A549 (cell line): ENCODE measurements at places on chromosomes 3 and 15. TPM values are rescaled to one million over a fixed set of nuclear protein-coding genes. Genes with fewer than 3 reads are reported as not detected.

- no peak for DNase-seq
These were observed 7.2 kb downstream of the CCDC80 start for GRCh38 chr3:112633757-112634156.

DNA sequence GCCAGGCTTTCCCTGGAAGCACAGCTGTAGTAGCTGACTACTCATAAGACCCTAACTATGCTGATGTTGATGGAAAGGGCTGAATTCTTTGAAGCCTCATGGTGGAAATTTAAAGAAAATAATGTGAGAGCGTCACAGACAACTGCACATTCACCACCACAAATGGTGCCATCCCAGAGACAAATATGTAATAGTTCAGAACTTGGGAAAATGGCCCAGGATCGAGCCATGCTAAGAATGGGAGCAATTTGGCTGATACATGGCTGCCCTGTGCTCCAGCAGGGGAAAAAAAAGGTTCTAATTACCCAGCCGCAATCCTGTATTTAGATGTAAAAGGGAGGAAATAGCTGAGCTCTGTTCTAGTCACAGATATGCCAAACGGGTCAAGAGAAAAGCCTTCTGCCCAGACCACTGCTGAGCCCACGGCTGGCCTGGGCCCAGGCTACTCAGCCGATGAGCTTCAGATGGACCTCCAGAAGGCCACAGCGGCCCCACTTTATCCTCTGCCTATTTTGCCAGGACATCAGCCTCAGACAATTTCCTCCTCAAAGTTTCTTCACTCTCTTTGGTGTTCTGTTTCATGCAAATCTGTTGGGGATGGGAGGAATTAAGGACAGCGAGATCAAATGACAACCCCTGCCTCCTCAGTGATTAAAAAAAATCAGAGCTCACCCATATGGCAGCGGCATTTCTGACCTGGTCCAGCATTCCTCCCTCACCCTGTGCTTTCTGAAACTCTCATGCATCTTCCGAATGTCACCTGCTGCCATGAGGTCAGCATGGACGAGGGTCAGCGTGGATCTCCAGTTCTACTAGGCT, 54.5 kb upstream of the MEX3B start:
- no peak for DNase-seq

- DNase-seq = no peak
These were observed 137.5 kb upstream of the CCNL1 start for GRCh38 chr3:157297328-157297915.

GRCh38 chr3:150535204-150535603, 11.1 kb downstream of the SERP1 start:
- DNase-seq = no peak

DNA sequence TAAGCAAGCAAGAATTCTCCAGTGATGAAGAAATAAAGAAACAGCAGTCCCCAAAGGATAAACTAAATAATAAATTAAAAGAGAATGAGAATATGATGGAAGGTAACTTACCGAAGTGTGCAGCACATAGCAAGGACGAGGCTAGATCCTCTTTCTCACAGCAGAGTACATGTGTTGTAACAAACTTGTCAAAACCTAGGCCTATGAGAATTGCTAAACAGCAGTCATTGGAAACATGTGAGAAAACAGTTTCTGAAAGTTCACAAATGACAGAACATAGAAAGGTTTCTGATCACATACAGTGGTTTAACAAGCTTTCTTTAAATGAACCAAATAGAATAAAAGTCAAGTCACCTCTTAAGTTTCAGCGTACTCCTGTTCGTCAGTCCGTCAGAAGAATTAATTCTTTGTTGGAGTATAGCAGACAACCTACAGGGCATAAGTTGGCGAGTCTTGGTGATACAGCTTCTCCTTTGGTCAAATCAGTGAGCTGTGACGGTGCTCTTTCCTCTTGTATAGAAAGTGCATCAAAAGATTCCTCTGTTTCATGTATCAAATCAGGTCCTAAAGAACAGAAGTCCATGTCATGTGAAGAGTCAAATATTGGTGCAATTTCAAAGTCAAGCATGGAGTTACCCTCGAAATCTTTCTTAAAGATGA, 4.5 kb upstream of the SCG5 start:
- DNase-seq = no peak

DNA sequence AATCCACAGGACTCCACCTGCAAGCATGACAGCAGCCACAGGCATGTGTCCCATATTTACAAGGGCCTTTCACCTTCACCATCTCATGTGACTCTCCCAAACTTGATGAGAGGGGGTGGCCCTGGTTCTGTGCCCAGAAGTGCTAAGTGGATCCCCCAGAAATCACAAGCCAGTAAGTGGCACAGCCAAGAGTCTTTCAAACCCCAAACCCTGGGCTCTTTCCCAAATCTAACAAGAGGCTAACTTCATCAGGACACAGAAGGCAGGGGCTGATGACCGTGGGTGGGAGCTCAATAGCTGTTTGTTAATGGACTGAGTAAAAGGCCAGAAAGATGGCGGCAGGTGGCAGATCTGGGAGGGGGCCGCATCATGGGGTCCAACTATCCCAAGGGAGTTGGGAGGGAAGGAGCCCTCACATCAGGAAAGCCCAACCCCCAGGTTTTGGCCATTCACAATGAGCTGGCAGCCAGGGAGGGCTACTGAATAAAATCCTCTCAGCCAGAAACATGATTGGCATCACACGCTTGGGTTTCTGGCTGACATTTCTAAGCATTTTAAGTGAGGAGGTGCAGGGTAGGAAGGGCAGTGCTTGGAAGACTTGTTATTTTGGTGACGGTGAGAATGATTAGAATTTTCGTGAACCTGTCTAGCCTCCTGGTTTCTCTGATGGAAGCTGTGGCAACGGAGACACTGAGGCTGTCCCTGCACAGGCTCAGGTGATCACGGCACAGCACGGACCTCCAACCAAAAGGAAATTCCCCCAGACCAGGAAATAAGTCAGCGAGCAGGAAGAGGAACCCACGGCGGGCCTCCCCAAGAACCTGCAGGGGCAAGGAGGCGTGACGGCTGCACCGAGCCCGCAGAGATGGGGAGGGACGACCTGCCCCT, 109.3 kb downstream of the OXNAD1 start:
- no peak for DNase-seq

DNA sequence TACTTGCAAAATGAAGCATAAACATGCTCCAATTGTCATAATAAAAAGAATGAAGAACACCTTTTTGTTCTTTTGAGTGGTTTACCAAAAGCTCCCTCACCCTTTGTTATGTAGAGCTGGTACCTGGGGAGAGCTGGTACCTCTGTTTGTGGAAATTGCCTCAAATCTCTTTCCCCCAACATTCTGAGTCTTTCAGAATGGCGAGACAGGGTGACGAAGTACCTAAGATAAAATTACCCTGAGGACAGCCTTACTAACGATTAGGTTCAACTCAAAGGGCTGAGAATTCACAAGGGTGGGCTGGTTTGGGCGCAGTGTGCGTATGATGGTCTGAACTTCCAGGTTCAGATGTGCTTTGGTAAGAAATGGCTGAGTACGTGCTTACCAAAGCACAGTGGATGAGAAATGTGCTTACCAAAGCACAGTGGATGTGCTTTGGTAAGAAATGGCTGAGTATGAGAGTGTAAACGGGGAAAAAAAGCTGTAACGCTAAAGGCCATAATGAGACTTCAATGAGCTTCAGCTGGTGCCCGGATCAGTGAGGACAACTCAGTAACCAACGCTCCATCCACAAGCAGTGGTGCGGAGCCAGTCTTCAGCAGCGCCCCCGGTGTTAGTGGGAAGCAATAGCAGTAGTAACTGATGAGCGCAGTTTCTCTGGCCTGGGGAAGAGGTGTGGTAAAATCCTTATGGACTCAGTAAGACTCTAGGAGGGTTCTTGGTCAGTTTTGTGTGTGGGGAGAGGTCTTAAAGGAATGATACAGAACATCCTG, 72.3 kb upstream of the LRIG1 start:
- peak; percentile 5 for DNase-seq

DNA sequence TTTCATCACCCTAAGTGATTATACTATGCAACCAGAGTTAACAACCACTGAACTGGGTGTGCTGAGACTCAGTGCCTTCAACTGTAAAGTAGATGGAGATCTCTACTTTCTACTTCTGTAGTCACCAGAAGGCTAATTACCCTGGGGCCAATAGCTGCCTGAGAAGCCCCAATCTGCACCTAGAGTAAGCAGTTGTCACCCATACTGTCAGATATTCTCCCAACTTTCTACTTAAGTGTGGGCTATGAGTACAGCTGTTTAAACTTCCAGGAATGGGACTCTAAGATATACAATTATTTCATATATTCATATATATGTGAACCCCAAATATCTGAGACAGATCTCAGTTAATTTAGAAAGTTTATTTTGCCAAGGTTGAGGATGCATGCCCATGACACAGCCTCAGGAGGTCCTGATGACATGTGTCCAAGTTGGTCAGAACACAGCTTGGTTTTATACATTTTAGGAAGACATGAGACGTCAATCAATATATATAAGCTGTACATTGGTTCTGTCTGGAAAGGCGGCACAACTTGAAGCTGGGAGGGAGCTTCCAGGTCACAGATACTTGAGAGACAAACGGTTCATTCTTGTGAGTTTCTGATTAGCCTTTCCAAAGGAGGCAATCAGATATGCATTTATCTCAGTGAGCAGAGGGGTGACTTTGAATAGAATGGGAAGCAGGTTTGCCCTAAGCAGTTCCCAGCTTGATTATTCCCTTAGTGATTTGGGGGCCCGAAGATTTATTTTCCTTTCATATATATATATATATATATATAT, 41.9 kb downstream of the CCNL1 start:
- DNase-seq = no peak

GOLGA6B gene
- not detected in 3 replicates for polyA plus RNA-seq

DNA sequence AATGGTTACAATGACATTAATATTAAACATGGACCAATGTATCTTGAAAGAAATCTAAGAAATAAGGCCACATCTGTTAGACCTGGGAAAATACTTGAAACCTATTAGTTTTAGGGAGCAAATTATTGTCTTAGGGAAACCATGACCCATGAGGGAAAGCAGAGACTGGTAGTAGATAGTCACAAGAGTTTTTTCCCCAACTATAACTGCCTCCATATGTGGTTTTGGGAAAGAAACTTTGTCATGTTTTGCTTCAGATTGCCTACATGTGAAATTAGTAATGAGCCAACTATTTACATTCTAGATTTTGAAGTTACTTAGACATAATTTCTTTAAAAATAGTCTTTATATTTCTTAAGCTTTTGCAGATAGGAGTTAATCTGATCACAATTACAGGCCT, 474.9 kb downstream of the ROBO2 start:
- no peak for DNase-seq

DNA sequence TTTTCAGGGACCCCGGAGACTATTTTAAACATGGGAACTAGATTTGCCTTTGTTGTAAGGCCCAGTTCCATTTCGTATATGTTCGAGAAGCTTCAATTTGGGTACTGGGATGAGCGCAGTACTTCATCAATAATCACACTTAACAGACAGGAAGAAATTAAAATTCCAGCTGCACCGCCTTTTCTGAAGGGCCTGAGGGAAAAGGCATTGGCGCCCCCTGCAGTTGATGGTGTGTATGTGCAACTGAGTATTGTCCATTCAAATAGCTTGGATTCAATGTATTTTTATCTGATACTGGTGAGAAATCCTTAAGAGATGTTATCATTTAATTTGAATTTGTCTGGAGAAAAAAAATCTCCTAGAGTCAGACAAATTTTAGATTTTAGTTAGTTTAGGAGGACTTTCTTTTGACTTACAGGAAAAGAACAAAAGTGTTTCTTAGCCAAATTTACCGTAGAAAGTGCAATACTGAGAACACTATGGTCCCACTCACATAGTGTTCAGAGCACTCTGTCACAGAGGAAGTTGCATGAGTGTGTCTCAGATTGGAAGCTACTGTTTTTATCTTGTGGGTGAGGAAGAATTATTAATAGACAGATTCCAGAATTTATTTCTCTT, 5.4 kb upstream of the ALDH1A2 start:
- peak; percentile 13 for DNase-seq

GRCh38 chr3:8759038-8759707, 10.2 kb downstream of the OXTR start:
- DNase-seq = no peak

PLA2G4E gene
- not detected in 3 replicates for polyA plus RNA-seq
